Activated CD4-positive, alpha-beta T cell treated with anti-CD3 and anti-CD28 coated beads, Interleukin-2, amount 50 U/mL, for 24 hours (primary cell): ENCODE measurements at places on chromosomes 6 and 20.

- no peak for DNase-seq
Measured at GRCh38 chr6:102298051-102298450, 904.5 kb downstream of the GRIK2 start.

DNA sequence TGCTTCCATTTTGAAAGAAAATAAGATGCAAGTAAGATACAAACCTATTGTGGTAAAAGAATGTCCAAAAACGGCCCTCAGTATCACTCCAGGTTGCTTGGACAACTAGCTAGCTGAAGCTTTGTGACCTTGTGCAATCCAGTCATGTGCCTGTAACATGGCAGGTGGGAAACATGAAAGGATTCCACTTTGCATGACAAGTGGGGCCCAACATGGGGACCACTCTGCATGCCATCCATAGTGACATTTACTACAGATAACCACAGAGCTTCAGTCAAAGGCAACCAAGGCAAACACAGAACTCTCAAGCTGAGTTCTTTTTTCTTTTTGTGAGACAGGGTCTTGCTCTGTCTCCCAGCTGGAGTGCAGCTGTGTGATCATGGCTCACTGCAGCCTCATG lies 15.8 kb upstream of the FBXO9 start:
- DNase-seq: no peak

- no peak for DNase-seq
Measured at GRCh38 chr6:155380666-155381332, 66.5 kb upstream of the TFB1M start.

DNA sequence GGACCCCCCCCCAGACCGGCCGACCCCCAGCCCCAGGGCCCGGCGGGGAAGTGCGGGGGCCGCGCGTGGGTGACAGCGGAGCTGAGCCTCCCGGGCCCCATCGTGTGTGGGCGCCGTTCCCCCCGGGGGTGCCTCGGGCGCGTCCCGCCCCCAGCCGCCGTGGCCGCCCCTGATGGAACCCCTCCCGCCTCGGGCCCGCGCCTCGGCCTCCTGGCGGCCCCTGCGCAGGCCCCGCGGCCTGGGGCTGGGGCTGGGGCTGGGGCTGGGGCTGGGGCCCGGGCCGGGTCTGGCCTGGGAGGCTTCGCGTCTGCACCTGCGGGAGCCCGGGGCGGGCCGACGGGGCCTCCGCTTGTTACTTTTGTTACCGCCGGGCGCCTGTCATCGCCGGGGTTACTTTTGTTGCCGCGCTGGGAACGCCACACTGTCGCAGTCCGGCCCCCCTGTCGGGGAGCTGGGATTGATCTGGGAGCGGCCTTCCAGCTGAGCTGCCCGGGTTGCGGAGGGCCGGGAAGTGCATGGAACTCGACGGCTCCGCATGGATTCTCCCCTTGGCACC lies 598 bp downstream of the OGFR start:
- no peak for DNase-seq

GRCh38 chr20:2914160-2914559 lies 40.9 kb downstream of the PTPRA start:
- DNase-seq: no peak

DNA sequence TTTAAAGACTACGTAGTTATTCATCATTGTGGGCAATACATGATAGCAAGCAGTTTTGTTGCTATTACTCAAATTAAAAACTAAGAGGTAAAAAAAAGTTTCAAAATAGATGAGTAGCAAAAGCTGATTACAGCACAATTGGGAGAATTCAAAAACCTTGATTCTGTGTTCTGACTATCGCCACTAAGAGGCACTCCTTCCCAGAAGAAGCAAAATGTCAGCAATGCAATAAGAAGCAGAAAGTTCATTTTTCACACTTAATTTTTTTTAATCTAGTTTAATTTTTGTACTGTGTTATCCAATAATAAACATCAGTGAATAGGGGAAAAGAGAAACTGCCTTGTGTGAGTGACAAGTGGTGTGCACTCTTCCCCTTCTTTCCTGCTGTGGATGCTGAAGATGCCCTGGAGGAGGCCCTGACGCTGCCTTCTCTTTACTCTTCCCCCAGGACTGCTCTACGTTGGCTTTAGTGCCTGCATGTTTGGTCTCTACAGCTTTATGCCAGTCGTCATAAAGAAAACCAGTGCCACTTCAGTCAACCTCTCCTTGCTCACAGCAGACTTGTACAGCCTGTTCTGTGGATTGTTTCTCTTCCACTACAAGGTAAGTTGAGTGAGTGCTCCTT lies 263.2 kb upstream of the PLN start:
- no peak for DNase-seq

DNA sequence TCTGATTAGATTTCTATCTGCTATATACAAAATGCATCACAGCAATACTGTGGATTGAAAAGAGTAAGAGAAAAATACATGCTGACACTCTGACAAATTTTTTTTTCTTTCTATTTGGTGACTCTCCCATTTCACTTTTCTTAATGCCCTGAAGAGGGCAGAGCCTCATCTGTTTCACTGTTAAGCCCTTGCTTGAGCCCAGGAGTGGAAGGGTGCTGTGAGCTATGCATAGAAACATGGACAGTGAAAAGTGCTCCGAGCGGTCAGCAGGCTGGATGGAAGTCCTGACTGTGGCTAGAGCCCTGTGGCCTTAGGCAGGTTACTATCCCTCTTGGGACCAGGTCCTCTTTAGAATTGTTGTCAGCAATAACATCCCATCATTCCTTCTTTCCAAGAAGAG lies 17.4 kb upstream of the CSE1L start:
- DNase-seq: no peak

DNA sequence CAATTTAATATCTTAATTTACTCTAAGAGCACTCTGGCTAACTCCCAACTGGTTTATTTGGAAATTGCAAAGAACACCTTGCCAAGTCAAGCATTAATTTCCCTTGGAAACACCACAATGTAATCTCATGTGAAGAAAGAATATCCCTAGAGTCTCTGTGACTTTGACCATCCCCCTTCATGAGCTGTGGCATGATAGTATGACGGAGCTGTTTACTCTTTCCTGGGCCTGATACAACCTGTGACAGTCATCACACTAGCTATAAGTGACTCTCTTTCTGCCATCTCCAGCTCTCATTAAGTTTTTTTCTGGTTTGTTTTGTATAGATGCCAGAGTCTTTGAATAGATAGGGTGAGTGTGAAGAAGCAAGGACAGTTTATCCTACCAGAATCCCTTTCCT lies 470.3 kb upstream of the JARID2 start:
- no peak for DNase-seq

DNA sequence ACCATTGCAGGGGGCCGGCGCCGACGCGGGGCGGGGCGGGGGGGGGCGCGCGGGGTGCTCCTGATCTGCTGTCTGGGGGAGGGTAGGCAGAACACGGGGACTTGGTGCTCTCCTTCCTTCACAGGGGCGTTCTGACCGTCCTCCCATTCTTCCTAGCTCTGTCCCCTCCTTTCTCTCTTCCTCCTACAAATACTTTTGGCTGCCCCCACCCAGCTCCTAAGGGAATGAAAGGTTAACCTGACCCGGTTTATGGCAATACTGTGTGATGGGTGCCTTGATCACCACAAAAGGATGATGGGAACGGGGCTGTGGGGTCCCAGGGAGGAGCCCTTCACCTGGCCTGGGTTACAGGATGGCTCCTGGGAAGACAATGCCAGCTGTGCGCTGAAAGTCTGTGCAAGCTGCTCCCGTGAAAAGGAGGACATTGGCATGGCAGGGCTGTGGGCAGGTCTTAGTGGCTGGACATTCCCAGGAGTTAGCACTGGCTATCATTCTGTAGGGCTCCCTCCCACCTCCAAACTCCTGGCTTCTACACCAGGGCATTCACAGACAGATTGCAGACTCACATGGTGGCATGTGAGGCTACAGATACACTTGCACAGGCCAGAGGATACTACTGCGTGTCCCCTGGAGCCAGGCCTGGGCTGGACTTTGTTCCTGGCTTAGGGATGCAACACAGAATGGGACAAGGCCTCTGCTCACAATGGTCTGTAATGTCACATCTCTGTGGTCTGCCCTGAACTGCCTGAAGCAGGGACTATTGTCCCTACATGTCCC lies 1.9 kb upstream of the TPD52L2 start:
- DNase-seq: no peak

GRCh38 chr6:143759666-143760065 lies 81.9 kb downstream of the PHACTR2 start:
- no peak for DNase-seq

GRCh38 chr6:43328528-43328927 lies 19.9 kb upstream of the CRIP3 start:
- DNase-seq: no peak
